ENCODE measurements at places on chromosomes 1 and 21.

DNA sequence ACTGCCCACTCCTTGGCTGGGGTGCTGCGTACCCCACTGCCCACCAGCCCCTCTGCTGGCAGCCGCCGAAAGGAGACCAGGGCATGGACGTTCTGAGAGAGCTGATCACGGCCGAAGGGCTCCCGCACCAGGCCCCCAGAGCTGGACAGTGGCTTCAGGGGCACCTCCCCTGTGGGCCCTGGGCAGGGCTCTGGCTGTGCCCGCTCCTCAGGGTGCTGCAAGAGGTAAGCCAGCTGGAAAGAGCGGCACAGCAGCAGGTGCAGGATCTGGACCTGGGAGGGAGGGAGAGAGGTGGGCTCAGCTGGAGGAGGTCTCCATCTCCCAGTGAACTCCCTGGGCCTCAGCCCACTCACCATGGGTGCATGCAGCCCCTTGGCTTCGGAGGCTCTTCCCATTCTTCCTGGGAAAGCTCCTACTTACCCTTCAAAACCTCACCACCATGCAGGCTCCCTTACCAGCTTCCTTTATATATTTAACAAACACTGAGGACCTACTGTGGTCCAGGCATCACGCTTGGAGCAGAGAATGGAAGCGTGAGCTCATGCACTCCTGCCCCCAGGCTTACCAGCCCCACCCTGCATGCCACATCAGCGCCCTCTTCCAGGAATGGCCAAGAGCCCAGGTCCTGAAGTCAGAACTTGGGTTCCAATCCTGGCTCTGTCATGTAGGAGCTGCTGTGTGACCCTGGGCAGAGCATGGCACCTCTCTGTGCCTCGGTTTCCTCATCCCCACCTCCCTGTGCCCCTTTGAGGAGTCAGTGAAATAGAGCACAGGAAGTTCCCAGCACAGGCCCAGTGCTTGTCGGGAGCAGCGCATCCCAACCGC is 6.8 kb upstream of the KIF17 start:
- no peak for DNase-seq

DNA sequence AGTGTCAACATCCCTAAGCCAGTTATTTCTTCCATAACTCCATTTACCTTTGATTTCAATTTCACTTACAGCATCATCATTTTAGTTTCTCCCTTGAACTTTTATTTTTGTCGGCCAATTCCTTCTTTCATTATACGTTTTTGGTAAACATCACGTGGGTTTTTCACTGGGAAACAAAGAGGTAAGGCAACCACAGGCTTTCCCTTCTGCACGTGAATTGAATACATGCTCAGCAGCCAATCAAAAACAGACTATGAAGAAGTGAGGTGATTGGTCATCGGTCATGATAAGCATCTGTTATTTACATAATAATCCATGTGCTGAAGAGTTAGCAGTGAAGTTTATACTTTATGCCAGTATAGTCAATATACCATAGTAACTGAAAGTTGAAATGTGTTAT is 98.7 kb downstream of the NCAM2 start:
- no peak for DNase-seq

GRCh38 chr1:30705698-30706097 is 17.7 kb downstream of the MATN1 start:
- DNase-seq, result no peak

GRCh38 chr1:6497215-6497866 is 5.9 kb upstream of the PLEKHG5 start:
- DNase-seq, result no peak

- no peak for DNase-seq
Measured at GRCh38 chr1:173863224-173864161, 4.3 kb downstream of the GAS5 start.

DNA sequence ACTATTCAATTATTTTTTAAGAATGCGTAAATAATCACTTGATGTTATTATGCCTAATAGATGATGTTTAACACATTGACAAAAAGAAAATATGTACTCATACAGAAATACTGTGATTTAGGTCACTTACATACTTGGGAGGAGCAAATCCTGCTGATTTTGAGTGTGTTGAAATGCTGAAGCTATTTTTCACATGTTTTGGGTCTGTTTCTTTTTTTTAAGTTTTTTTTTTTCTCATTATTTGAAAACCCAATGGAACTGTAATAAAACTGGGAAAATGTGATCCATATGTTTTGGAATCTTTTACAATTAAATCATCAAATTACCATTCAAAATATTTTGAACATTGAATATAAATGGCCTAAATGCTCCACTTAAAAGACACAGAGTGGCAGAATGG is 366.2 kb upstream of the ADAMTS5 start:
- DNase-seq, result no peak
